ENCODE measurements at places on chromosomes 2 and 18.

GRCh38 chr2:171400395-171400794 lies 33.4 kb downstream of the METTL8 start:
- no peak for DNase-seq

- no peak for DNase-seq
These were observed 83.0 kb downstream of the TSHZ1 start for GRCh38 chr18:75293591-75293990.

DNA sequence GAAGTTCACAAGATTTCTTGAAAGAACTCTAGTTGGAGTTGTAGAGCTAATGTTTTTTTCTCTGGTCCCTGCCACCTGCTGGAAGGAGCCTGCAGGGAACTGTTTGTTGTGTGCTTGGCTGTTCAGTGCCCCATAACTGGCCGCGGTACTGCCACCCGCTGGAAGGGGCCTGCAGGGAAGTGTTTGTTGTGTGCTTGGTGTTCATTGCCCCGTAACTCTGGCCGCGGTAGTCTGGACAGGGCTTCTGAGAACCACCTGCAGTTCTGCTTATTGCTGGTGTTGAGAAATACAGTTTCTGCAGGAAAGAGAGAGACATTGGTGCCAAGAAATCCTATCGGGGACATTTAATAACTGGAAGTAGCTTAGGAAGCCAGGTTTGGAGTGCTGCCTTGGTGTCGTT lies 58.1 kb downstream of the AGAP1 start:
- peak; percentile 16 for DNase-seq

- no peak for DNase-seq
These were observed 81.1 kb downstream of the LONRF2 start for GRCh38 chr2:100241236-100241635.

GRCh38 chr2:191226196-191226595 lies 19.0 kb upstream of the MYO1B start:
- DNase-seq = no peak

GRCh38 chr18:50422286-50422898 lies 47.5 kb downstream of the SKA1 start:
- DNase-seq = no peak

- no peak for DNase-seq
These were observed 426.1 kb upstream of the FAM98A start for GRCh38 chr2:34025196-34025595.

DNA sequence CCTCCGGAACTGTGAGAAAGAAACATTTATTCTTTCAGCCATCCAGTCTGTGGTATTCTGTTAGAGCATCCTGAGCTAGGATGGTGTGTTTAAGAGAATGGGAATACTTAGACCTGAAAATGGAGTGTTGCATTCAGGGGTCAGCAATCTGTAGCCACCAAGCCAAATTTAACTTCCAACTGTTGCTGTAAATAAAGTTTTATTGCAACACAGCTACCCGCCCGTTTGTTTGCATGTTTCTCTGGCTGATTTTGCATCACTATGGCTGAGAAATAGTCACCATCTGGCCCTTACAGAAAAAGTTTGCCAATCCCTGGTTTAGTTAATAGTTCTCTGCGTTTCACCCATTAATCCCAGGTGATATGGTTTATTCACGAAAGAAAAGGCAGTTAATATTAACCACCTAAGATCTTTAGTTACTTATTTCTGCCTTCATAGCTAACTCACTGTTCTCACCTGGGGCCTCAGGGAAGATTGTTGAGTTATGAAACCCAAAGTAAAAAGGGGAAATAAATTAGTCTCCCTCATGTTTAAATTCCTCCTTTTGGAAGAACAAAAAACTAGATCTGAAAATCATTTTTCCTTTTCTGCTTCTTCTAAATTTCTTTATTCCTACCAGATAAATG lies 9.5 kb upstream of the CYS1 start:
- no peak for DNase-seq

GRCh38 chr18:76572518-76573247 lies 77.6 kb upstream of the ZNF516 start:
- no peak for DNase-seq

DNA sequence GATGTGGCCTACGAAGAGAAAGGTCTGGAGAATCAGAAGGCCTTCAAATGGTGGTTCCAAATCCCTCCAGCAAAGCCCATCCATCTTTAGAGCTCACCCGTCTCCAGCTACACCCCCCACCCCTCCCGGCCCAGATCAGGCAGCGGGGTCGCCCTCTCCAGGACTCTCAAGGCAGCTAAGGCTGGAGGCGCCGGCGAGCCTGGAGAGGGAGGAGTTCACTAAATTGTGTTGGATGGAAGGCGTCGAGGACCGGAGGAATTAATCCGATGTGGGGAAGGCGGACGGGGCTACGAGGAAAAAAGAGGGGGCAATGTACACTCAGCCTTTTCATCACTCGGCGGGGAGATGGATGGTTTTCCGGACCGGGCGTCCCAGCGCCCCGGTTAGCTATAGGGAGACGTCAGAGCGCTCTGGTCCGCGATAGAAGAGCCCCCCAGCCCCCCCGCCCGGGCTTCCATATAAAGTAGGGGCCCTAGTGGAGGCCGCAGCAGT lies at the start of gene GRP:
Gene GRP, plus strand, starts transcription at position 487 of the 492 bp plus-strand sequence. CDS start 108 bp downstream, outside the sequence.
- no peak for DNase-seq

GRCh38 chr2:176128982-176129796 lies at the start of gene HOXD8:
TSS of gene HOXD8 (plus strand) at chr2:176129705. CDS start at chr2:176130367, 662 bp downstream.
- DNase-seq = peak; percentile 39

GRCh38 chr2:1923541-1923940 lies 179.2 kb upstream of the PXDN start:
- DNase-seq = no peak

DNA sequence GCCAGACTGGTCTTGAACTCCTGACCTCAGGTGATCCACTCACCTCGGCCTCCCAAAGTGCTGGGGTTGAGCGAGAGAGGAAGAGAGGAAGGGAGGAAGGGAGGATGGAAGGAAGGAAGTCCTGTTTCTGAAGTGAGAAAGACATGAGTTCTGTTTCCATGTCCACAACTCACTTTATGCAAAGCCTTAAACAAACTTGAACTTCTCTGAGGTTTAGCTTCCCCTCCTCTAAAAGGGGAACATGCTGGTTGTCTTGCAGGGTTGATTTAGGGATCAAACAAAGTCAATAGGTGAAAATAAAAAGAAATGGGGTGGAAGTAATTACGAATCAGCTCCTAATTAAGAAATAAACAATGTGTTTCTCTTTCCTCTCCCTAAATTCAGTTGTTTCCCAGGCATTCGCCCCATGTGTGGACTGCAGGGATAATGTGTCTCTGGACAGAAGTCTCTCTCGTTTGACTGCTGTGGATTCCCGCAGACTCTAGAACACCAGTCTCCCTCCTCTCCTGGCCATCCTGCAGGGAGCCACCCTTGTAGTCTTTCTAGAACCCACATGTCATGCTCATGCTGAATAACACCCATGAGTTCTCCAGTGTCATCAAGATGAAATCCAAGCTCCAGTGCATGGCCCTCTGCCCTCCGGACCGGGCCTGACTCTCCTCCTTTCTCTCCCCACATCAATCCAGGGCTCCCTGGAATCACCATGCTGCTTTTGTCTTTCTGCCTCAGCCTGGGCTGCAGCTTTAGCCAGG lies 229.3 kb upstream of the TRIB2 start:
- DNase-seq = no peak

DNA sequence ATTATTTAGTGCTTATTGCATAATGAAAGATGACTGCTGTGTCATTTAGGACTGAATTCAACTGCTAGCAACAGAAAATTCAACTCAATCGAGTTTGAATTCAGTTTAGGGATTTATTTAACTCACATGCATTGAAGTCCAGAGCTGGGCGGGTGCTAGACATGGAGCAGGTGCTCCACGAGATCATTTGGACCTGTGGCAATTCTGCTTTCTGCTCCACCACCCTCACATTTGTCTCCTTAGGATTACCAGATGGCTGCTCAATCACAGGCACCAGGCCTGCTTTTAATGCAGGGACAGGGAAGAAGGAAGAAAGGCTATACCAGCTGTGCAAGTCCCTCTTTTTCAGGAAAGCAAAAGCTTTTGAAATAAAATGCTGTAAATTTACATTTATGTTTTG lies 572.9 kb upstream of the SLC8A1 start:
- no peak for DNase-seq

DNA sequence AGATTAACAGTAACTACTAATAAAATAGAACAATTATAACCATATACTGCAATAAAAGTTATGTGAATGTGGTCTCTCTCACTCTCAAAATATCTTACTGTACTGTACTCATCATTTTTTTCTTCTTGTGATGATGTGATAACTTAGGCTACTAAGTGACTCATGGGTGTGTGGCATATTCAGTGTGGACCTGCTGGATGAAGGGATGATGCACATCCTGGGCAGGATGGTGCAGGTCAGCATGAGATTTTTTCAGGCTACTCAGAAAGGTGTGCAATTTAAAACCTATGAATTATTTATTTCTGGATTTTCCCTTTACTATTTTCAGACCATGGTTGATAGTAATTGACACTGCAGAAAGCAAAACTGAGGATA lies 90.7 kb downstream of the NCKAP5 start:
- no peak for DNase-seq

- DNase-seq = no peak
These were observed 379.9 kb downstream of the CLIP4 start for GRCh38 chr2:29495068-29495467.

DNA sequence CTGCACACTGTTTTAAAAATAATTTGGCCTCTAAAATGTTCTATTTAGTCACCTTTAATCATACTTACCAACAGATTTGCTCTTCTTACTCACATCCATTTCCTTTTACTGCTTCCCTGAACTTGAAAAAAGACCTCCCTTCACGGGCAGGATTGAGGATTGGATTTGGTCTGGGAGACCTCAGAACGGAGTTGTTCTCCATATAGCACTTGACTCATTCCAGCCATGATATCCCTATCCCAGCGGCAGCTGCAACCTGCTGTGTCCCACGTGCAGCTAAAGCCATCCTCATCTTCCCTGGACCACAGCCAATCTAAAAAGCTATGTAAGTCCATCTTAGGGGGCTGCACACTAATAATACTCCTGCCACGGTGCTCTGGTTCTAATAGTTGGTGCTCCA lies 97.0 kb upstream of the PTPRM start:
- DNase-seq = no peak

DNA sequence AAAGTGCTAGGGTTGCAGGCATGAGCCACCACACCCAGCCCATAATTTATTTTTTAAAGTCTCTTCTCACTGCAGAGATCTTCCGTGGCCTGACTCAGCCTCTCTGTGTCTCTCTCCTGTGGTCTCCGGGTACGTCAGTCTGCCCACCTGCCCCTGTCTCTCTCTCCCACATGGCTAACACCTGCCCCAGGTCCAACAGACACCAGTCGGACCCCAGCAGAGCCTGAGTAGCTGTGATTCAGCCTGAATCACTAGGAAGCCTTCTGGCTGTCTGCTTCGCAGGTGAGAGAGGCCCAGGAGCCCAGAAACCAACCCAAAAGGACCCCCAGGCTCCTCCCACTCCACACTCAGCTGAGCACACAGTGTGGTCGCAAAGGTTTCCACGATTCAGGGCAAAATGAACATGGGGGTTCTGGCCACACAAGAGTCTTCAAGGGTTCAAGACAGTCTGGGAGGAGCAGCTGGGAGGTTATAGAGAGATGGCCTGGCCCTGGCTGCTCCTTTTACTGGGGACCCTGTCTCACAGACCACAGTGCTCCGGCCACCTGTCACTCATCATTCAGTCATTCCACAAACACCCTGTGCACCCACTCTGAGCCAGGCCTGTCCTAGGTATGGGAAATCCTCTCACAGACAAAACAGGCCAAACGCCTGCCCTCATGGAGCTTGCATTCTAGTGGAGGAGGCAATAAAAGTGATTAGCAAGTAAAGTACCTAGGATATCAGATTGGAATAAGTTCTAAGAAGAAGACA lies 8.6 kb downstream of the RUFY4 start:
- DNase-seq = no peak

DNA sequence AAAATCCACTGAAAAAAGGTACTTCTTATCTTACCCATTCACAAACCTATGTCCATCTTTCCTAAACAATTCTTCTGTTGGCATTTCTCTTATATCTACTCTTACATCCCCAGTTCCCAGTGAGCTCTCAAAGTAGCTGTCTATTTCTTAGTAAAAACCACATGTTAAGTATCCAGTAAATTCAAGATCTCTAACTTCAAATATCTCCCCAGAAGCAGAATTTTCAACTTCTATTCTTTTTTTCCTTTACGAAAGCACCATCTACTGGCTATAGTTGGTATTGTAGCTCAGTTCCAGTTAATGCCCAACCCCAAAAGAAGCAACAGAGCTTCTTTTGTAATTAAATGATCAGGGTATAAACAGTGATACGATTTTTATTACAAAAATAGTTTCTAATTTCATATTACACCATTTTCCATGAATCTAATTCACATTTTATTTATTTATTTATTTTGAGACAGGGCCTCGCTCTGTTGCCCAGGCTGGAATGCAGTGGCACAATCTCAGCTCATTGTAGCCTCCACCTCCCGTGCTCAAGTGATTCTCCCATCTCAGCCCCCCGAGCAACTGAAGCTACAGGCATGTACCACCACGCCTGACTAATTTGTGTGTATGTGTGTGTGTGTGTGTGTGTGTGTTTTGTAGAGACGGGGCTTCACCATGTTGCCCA lies 28.5 kb downstream of the HRH4 start:
- no peak for DNase-seq

- no peak for DNase-seq
These were observed 667 bp downstream of the SP9 start for GRCh38 chr2:174335254-174335987.

DNA sequence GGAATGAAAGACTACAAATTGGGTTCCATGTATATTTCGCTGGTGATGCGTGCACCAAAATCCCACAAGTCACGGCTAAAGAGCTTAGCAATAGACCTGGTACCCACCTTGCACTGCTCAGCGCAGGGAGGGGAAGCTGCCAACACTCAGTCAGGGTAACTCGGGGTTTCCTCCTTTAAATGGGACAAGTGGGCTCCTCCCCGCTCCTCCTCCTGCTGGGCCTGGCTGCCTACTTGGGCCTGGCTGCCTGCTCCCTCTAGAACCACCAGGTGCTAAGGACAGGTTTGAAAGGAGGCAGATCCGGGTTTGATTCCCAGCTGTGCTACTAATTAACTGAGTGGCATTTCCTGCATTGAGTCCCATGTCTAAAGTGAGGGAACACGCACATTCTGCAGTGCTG lies 23.4 kb downstream of the MYO7B start:
- no peak for DNase-seq

DNA sequence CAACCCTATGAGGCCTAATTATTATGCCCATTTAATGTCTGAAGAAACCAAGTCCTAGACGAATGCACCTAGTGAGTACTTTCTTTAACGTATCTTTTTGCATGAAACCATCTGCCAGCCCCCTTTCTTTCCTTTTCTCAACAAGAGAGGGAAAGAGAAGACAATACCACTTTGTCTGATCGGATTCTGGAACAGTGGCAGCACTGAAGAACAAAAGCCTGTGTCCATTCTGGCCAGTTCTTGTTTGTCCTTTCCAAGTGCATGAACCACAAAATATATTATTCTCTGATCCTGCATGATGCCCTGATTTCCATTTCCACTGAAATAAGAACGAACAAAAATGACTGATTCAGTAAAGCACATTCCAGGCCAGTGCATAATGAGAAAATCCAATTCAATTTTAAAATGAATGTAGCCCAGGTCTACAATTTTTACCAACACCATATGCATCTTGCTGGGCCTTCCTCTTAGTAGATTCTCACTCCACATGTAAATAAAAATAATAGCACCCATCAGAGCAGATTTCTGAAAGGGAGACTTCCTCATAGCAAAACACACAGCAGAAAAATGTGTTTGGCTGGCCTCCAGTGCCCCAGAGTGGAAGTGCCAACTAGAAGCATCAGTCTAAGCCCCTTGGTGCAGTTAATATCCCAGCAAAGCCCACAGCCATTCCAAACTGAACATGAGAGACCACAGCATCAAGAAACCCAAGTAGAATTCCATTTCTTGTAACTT lies 422.6 kb upstream of the ID2 start:
- DNase-seq = no peak
